ENCODE measurements at places on chromosomes 4 and X.

DNA sequence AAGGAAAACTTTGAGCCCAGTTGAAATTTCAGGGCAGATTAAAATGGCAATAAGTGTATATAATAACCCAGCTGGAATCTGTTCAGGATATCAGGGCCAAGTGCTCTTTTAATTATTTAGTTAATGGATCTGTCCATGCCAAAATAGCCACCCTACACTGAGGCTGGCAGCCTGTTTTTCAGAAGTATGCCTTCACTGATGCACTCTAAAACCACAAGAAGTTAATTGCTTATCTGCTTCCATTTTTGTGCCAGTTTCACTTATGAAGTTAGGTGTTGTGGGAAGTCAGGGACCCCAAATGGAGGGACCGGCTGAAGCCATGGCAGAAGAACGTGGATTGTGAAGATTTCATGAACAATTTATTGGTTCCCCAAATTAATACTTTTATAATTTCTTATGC is 960.3 kb downstream of the C4orf33 start:
- DNase-seq, result no peak

DNA sequence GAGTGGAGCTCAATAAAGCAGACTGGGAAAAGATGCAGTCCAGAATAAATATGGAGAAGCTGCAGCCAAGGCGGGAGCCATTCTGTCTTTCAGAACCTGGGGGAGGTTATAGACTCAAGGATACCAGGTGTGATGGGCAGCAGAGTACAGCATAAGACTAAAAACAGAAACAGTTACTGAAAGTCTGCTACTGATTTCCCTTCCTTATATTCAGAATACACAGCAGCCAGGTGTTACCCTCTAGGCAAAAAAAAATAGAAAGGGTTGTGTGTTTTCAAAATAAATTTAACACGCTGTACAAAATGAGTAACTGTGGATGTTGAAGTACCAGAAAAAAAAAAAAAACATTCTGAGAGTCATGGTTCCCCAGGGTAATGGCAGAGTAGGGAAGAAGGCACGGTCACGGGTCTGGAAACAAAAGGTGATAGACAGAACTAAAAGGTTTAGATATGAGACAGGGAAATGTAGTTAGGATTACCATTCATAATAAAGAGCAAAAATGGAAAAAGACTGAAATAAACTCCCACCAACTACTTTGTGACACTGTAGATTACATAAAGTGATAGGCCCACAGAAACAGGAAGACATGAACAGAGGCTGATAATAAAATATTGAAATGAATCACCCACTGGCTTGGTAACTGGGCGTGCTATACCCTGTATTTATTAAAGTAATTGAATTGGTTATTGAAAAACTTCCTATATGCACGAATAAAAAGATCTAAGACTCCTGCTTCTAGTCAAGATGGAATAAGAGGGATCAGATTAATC is 10.8 kb upstream of the HHIP start:
- DNase-seq, result no peak

DNA sequence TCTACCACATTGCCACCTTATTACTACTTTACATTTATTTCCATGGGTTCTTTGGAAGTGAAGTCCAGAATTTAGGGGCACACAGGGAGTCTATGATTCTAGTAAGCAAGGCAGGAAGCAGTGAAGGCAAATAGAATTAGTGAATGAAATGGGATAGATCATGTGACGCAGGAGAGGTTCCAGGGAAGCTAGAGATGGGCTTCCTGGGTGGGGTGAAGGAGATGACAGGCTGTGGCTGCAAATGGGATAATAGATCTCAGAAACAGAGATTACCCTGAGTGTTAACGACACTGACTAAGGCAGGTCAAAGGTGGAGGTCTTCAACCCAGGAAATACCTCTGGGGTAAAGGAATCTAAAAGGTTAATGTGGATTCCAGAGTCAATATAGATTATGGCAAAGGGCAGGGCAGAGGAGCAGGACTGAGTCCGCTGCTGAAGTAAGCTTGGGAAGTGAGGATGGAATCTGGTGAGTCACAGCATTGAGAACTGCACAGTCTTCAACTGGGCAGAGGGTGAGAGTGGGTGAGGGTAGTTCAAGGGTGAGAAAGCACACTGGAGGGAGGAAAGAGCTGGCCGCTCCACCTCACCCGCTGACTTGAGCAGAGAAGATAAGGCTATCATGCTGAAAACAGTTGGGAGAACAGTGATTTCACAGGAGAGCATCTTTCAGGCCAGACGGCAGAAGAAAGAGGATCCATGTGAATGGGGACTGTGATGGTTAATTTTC is 70.8 kb downstream of the ANXA3 start:
- DNase-seq, result no peak

- no peak for DNase-seq
Observed at GRCh38 chrX:47643926-47644325, 6.4 kb downstream of the ELK1 start.

- no peak for DNase-seq
Observed at GRCh38 chr4:127045861-127046260, 586.9 kb upstream of the INTU start.

DNA sequence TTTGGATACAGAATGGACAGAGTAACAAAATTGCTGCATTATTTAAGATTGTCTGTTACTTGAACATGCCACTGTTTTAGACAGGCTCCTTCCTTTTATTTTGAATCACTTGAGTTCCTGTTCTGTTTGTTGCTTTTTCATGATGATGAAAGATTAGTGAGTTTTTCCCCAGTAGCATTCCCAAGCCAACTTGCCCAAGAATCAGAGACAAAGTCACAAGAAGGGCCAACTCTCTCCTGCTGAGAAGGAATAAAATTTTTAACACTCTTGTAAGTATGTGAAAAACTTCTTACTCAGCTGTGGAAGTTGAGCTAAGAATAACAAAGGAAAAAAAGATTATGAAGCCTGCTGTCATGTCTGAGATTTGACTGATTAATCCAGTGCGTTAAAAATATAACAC is 104.2 kb downstream of the KLHL8 start:
- DNase-seq, result no peak

DNA sequence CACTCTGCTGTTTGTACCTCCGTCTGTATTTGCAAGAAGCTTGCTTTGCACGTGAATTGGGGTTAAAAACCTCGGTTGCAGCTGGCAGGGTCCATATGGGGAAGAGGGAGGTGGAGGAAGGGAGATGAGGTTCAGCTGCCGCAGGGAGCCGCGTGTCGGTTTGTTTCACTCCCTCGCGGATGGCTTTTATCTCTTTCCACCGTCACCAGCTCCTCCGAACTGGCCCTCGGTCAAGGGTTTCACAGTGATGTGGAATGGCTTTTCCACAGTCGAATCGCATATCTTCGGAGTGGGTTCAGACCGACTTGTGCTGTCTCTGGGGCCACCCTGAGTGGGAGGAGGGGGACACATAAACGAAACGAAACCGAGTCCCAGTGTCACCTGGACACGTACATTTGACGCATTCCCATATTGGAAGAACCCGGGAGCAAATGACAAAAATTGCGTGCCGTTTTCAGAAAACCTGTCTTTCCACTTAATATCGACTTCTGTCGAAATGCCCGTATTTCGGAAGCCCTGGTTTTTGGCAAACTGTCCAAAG is 929 bp downstream of the ZBTB33 start:
- DNase-seq, result no peak

DNA sequence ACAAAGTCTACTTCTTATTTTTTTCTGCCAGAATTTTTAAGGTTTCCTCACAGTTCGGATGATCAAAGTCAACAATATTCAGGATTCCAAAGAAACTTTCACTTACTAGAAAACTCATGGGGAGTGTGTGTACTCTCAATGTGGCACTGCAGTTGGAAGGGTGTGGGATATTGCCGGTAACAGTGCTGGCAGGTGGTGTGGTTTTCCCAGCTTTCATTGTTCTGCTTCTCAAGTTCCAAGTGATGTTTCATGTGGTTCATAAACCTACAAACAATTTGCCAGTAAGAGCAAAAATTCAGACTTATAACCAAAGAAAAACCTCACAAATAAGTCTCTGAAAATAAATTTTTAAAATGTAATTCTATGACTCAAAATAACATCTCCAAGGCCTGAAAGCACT is 39.8 kb downstream of the ZNF280C start:
- no peak for DNase-seq

DNA sequence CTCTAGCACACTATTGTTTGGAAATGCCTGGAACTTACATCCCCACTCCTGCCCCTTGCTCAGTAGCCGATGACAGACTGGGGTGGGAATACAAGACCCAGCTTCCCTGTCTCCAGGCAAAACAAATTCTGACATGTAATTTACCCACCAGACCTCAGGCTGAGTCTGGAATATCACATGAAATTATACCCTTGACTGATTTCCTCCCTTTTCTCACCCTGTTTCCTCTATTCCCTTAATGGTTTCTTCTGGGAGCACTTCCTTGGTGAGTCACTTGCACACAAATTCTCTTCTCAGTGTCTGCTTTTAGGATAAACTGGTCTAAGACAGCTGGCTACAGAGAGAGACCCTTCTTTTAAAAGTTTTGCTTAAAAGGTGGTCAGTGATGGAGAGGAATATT is 65.8 kb upstream of the DIPK2B start:
- DNase-seq, result no peak

GRCh38 chrX:13955095-13955647 is 74.5 kb downstream of the GEMIN8 start:
- no peak for DNase-seq

DNA sequence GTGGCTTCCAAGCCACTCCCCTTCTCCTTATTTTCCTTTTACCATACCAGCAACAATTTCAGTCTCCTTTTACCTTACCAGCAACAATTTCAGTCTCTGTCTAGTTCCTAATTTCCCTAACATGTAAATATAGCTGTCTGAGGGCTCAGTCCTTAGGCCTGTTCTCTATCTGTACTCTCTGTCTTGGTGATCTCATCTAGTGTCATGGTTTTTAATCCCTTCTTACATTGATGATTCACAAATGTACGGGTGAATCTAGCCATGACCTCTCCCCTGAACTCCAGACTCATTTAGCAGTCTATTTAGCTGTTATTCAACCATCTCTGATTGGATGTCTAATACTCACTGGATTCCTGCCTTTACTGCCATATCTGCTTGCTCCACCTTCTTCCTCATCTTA is 7.2 kb downstream of the IL15 start:
- DNase-seq, result no peak

- DNase-seq, result no peak
Observed at GRCh38 chrX:57286507-57287251, at the start of gene FAAH2. TSS of gene FAAH2 (plus strand) at chrX:57286706. CDS start at chrX:57286826, 120 bp downstream.

GRCh38 chrX:118928151-118928550 is 46.3 kb upstream of the LONRF3 start:
- DNase-seq, result no peak

- DNase-seq, result no peak
Observed at GRCh38 chr4:19971829-19972228, 279.9 kb upstream of the SLIT2 start.

- DNase-seq, result no peak
Observed at GRCh38 chr4:59698041-59698440, 1502.1 kb upstream of the ADGRL3 start.

DNA sequence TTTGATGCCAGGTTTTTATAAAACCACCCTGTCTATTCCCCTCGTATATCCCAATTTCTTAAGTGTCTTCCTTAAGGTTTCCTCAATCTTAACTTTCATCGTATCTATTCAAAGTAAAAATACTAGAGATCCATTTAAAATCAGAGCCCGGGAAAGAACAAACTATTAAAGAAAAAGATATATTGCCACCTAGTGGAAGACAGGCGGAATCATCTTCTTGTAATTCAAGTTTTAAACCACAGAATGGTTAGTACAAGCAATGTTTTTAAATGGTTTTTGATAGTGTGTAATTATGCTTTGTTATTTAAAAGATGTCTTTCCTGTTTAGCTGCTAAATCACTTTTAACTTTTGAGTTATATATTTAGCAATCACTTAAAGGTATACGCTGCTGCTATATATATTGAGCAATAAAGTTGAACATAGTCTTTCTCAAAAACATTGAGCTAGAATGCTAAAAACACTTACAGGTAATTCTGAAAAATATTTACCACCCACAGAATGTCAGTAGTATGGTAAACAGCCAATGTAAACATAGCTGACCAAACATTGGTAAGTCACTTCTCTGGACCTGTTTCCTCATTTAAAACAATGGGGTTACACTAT is 18.2 kb downstream of the PRDM8 start:
- peak; percentile 68 for DNase-seq

- no peak for DNase-seq
Observed at GRCh38 chrX:124829930-124830329, 483.6 kb downstream of the SH2D1A start.

DNA sequence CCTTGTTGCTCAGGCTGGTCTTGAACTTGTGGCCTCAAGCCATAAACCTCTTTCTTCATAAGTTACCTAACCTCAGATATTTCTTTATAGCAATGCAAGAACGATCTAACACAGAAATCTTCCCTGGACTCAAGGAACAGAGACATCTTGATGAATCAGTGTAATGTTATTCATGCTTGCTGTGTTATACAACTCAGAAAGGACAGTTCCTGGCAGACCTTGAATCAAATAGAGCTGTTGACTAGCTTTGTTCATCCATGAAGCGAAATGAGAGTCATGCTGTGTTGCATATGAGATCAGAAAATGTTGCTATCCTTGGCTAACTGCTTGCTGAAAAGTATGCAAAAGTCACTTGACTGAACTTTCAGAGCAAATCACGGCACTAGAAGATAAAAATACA is 72.6 kb upstream of the ARHGAP24 start:
- no peak for DNase-seq

Measured in bone marrow (tissue), 2 donors.